Activated CD4-positive, alpha-beta T cell treated with anti-CD3 and anti-CD28 coated beads, Interleukin-2, amount 50 U/mL, for 4 hours (primary cell): ENCODE measurements at places on chromosomes 11 and 22.

DNA sequence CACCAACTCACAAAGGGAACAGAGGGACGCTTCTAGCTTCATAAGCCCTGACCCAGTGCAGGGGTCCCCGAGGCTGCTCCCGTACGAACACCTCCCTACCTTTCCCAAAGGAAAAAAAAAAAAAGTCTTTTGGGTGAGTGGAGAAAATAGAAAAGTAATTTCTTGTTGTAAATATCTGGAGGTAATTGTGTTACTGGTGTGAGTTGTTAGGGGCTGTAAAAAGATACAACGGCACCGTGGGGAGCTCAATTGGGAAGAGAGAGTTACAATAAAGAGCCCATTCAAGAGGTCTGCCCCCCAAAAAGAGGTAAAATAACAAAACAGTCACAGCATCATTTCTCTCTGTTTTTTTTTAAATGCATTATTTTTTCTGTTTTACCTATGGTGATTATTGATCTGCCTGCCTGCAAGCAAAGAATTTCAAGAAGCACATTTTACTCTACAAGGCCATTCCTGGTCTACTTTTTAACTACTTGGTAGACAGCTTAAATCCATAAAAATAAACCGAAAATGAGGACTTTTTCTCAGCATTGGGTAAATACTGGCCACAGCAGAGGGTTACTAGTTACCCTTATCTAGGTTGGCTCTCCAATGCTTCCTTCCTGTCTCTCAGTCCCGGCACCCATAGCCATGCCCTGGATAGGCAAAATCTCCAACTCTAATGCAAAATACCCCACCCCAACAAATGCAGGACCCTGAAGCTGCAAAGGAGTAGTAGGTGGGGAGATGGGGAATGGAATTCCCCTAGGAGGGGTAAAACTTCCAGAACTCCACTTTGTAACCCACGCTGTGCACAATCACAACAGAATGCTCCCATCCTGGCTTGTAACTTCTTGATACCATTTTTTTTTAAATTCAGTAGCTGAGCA lies 3.1 kb downstream of the PAX6 start:
- DNase-seq = no peak

DNA sequence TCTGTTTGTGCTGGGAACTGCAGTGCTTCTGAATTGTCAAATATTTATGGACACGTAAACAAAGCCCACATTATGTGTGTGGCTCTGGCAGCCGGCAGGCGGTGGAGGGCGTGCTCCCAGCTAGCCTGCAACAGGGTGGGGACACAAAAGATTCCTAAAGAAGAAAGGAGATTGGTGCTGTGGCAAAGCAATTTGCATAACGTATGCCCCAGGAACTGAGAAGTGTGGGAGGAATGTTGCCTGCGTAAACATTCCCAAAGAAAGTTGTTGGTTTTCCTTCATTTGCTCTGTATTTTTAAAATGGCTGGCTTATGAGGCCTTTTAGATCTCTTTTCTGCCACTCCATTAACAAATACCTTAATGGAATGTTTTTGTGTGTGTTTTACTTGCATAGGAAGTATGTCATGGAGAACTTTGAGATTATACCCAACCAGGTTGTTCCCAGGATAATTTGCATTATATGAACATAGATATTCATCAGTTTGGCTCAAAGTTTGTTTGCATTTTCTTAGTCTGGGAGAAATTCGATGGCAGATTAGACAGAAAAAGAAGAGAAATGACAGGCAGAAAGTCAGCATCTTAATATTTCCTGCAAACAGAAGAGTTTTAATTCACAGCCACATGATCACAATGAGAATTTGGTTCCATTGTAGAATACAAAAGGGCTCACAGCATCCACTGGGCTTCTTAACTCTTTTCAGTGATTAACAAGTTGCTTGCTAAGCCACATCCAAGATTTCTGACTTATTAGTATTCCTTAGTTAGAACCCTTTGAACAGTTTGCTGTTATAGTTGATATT lies 41.8 kb upstream of the DLAT start:
- DNase-seq = no peak

- DNase-seq = no peak
These were observed 67.2 kb upstream of the MTMR2 start for GRCh38 chr11:95991101-95991500.

GRCh38 chr11:8768625-8769333 lies 86.2 kb downstream of the RPL27A start:
- DNase-seq = no peak

- DNase-seq = no peak
These were observed 5.1 kb upstream of the CLPB start for GRCh38 chr11:72439455-72439854.

DNA sequence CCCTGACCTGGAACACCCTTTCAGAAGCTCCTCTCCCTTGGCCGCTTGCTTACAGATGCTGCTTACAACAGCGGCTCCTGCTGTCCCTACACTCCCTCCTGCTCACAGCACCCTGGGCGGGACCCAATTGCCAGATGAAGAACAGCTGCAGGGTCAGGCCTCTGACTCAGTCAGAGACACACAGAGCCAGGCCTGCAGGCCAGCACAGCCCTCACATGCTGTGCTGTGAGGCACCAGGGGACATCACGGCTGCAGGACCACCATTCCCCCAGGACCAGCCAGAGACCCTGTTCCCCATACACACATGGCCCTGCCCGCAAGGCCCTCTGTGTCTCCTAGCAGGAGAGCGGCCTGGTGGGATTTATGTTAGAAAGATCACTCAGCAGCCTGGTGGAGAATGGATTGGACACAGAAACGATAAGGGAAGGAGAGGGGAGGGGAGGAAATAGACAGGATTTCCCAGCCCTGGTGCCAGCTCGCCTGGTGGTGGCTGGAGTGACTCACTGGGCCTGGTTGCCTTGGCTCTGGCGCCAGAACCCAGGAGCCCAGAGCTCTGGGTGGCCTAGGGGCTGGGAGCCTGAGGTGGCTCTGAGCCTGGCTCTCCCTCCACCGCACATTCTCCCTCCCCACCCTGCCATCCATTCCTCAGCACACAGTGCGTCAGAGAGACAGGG lies 6.7 kb downstream of the CAPN5 start:
- no peak for DNase-seq

GRCh38 chr11:93542811-93543229 lies 371 bp downstream of the SMCO4 start:
- DNase-seq = no peak

DNA sequence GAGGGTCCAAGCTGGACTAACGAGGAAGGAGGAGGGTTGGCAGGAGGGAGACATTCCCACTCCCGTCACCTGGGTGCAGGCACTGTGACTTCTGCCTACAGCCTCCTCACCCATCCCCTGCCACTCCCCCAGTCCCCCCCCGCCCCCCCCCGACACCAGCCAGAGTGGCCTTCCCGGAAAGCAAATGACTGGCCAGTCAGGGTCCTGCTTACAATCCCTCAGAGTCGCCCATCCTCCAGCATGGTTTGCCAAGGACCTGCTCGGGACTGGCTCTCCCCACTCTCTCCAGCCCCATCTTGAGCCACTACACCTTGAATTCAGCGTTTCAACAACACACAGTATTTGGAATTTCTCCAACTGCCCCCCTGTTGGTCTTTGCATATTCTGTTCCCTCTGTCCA lies 59.6 kb downstream of the THAP12 start:
- DNase-seq = no peak

DNA sequence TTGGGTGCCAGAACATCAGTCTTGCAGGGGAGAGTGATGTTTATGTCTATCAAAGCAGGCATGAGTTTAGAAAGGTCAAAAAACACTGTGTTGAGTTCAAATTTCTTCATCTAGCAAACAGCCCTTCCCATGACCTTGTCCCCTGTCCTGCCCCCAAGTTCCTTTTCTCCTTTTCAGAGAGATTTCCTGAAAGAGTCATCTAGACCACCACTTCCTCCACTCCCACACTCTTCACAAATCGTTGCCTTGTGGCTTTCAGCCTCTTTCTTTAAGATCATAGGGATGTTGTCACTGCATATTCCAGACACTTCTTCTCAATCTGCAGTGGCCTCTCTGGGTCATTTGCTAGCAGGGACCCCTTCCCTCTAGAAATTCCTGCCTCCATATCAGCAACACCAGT lies 290.5 kb downstream of the TENM4 start:
- DNase-seq = no peak

DNA sequence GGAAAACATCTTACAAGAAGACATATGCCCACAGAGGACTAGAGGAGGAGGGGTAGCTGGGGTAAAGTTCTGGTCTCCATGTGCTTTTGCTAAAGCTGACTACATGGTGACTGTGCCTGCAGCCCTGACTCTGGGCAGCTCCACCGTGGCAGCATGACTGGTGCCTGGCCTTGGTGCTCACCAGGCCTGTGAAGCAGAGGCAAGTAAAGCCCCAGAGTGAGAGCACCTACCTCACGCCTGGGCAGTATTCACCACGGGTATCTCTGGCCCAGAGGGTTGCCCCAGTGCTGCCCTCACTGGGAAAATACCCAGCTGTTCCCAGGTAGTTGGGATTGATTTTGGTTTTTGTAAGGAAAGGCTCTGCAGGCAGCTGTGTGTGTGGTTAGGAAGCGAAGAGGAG lies 78.3 kb downstream of the CTTN start:
- no peak for DNase-seq
